ENCODE measurements at places on chromosomes 16 and 17.

DNA sequence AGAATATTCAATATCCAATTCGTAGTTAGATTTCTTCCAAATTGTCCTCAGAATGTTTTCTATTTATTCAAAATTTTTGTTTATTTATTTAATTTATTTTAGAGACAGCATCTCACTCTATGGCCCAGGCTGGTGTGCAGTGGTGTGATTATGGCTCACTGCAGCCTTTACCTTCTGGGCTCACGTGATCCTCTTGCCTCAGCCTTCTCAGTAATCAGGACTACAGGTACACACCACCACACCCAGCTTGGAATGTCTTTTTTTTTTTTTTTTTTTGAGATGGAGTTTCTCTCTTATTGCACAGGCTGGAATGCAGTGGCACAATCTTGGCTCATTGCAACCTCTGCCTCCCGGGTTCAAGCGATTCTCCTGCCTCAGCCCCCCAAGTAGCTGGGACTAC, 3.5 kb upstream of the DRG2 start:
- H3K36me3 ChIP-seq = peaks cover 8% of the 10 kb centered on the region
- peaks cover 11% of the 10 kb centered on the region for H3K4me1 ChIP-seq
- H3K4me3 ChIP-seq = no peak overlapping the region
- no peak for DNase-seq

- H3K36me3 ChIP-seq = no peaks in the 10 kb centered on the region
- H3K4me3 ChIP-seq = no peak overlapping the region
- H3K4me1 ChIP-seq = peaks cover 9% of the 10 kb centered on the region
- peak; percentile 54 for DNase-seq
Measured at GRCh38 chr17:40075201-40075941, 12.6 kb downstream of the THRA start.

DNA sequence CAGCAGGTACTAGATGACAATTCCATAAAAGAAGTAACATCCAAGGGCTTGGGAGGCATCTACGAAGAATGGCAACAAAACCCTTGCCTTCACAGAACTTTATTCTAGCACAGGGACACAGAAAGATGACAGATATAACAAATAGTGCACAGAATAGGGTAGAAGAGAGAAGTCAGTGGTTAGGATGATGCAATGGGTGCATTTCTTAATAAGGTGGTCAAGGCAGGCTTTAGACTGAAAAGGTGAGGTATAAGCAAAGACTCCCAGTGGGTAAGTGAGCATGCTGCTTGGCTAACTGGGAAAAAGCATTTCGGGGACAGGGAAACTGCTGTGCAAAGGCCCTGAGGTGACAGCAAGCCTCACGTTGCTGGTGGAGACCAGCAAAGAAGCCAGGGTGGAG, 175.9 kb downstream of the XYLT1 start:
- peaks cover 11% of the 10 kb centered on the region for H3K4me1 ChIP-seq
- no peak overlapping the region for H3K27ac ChIP-seq
- no peaks in the 10 kb centered on the region for H3K27me3 ChIP-seq
- peaks cover 5% of the 10 kb centered on the region for H3K36me3 ChIP-seq

- peaks cover 8% of the 10 kb centered on the region for H3K4me1 ChIP-seq
- no peaks in the 10 kb centered on the region for H3K36me3 ChIP-seq
- DNase-seq = no peak
- no peaks in the 10 kb centered on the region for H3K27me3 ChIP-seq
Measured at GRCh38 chr16:14097182-14097959, 26.3 kb downstream of the MRTFB start.

GRCh38 chr16:77657016-77657415, 65.3 kb upstream of the NUDT7 start:
- H3K4me3 ChIP-seq = no peak overlapping the region
- no peak for DNase-seq
- H3K4me1 ChIP-seq = peaks cover 7% of the 10 kb centered on the region
- no peak overlapping the region for H3K27ac ChIP-seq
- peaks cover 7% of the 10 kb centered on the region for H3K27me3 ChIP-seq
- H3K36me3 ChIP-seq = no peaks in the 10 kb centered on the region

DNA sequence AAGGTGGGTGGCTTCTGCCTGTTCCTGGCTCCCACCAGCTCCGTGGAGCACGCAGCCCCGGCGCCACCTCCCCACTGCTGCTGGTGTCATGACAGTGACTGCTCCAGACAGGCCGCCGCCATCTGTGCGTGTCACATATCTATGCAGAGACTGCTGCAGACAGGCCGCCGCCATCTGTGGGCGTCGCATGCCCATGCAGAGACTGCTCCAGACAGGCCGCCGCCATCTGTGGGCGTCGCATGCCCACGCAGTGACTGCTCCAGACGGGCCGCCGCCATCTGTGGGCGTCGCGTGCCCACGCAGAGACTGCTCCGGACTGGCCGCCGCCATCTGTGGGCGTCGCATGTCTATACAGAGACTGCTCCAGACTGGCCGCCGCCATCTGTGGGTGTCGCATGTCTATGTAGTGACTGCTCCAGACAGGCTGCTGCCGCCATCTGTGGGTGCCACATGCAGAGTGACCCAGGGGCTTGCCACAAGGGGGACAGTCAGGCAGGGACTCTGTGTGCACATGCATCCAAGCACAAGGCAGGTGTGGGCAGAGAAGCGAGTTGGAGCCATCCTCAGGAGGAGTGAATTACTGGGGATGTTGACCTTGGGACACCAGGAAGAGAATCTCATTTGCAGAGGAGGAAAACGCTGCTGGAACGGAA, 3.3 kb upstream of the FN3KRP start:
- peaks cover 10% of the 10 kb centered on the region for H3K36me3 ChIP-seq
- no peak overlapping the region for H3K27ac ChIP-seq
- no peaks in the 10 kb centered on the region for H3K27me3 ChIP-seq

DNA sequence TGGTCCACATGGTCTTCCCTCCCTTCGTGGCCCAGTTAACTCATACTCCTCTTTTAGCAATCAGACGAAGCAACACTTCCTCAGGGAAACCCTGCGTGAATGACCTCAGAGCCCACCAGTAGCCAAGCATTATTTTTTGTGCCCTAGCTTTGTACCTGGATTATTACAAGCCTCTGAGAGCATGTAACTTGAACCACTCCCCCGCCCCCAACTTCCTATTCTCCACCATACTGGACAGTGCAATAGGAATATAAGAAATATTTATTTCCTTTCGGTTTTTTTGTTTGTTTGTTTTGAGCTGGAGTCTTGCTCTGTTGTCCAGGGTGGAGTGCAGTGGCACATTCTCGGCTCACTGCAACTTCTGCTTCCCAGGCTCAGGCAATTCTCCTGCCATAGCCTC, 2.9 kb downstream of the CPPED1 start:
- H3K36me3 ChIP-seq = peaks cover 19% of the 10 kb centered on the region
- H3K27me3 ChIP-seq = no peaks in the 10 kb centered on the region
- no peak overlapping the region for H3K4me3 ChIP-seq
- DNase-seq = no peak
- H3K4me1 ChIP-seq = peaks cover 34% of the 10 kb centered on the region

DNA sequence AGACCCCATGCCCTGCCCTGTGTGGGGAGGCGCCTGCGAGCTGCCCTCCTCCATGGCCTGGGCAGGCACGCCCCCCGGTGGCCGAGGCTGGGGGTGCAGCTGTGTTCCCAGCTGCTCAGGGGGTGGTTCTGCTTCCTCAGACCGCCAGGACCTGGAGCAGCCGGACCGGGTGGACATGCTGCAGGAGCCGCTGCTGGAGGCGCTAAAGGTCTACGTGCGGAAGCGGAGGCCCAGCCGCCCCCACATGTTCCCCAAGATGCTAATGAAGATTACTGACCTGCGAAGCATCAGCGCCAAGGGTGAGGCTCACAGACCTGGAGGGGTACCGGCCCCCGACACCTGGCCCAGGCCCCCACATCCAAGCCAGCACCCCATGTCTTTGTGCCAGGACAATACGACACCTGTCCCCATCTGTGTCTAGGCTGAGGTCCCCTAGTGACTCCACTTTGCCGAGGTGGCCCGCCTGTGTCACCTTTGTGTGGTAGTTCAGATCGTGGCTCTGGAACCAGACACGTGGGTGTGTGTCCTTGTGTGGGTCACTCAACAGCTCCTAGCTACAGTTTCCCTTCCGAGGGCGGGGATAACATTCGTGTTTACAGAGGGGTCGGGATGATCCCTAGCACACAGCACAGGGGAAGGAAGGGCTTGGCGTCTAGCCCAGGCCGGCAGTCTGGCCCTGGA, 9.3 kb downstream of the GJD3 start:
- no peak overlapping the region for H3K4me3 ChIP-seq
- peaks cover 17% of the 10 kb centered on the region for H3K4me1 ChIP-seq
- no peaks in the 10 kb centered on the region for H3K27me3 ChIP-seq
- peak; percentile 62 for DNase-seq

GRCh38 chr16:72999541-73000019, 48.3 kb downstream of the ZFHX3 start:
- no peak overlapping the region for H3K27ac ChIP-seq
- no peaks in the 10 kb centered on the region for H3K27me3 ChIP-seq
- no peaks in the 10 kb centered on the region for H3K4me1 ChIP-seq
- H3K36me3 ChIP-seq = no peaks in the 10 kb centered on the region
- no peak overlapping the region for H3K4me3 ChIP-seq
